HFF-Myc (cell line): ENCODE measurements at places on chromosomes 16 and 17.

DNA sequence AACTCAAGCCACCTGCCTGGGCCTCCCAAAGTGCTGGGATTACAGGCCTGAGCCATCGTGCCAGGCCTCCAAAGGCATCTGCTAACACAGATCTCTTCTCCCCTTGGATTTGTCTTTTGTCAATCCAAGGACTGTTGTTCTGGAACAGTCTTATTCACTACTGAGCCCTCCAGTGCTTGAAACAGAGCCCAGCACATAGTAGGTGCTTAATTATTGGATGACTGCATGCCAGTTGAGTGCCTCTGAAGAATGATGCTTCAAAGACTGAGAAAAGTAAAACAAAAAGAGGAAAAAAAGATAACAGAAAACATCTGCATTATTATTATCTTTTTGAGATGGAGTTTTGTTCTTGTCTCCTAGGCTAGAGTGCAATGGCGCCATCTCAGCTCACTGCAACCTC is 1.7 kb upstream of the CRISPLD2 start:
- DNase-seq, result no peak

DNA sequence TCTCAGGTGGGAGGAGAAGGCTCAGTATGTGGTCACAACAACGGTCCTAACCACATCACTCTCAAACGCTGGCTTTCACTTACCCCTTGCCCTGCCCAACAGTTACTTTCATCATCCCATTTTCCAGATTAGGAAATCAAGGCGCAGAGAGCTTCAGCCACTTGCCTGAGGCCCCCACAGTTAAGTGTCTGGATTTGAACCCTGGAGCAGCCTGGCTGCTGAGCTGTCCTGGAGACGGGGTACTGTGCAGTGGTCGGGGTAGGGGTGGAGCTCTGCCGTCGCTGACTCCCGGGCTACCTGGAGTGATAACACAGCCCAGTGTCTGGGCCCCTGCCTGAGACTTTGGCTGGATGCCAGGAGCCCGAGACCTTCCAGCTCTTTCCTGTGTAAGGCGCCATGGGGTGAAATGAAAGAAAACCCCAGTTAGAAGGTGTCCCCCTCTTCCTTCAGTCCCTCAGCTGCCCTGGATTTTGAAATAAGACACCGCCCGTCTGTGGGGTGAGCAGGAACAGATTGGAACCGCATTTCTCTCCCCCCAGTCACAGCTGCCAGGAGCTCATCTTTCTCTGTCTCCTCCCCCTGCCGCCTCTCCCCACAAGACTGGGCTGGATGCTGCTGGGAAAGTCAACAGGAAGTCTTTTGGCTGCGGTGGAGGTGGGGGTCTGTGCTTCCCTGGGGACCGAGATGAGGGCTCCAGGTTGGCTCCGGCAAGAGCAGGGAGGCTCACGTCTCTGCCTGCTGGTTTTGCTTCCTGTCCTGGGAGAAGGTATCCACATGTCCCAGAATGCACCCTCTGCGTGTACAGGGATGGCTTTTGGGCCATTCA is 280.2 kb downstream of the SEC14L1 start:
- no peak for DNase-seq

DNA sequence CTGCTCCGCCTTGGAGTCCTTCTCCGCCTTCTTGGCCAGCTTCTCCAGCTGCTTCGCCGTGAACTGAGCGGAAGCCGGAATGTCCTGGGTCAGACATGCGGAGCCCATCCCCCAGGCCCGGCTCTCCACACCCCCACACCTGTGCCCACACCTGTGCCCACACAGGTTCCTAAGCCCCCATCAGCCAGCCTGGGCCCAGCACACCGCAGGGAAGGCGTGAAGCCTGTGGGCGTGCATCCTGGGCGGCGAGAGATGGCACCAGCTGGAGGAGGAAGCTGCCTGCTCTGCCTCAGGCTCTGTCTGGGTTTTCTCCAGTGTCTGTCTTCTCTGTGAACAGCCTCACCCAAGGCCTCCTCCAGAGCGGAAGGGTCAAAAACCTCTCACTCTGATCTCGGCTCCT is 5.9 kb downstream of the CHMP1A start:
- no peak for DNase-seq

GRCh38 chr16:27720731-27721530 is 171.0 kb downstream of the KATNIP start:
- no peak for DNase-seq

DNA sequence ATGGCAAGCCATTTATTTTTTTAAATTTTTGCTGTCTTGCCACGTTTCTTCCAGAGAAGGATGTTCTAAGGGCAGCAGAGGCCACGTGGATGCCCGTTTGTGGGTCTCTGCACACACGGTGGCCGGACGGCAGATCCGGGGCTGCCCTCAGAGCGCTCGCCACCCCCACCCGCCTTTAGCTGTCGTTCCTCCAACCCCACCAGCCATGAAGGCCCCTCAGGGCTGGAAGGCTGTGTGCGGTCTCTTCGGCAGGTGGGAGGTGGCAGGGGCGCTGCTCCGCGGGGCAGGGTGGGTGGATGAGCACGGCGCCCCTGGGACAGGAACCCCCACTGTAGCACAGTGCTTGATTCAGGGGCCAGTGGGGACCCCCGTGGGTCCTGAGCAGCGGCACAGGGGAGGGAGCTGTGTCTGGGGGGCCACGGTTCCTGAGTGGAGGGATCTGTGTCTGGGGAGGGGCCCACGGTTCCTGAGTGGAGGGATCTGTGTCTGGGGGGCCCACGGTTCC is 49.7 kb downstream of the ZFPM1 start:
- no peak for DNase-seq

- no peak for DNase-seq
Observed at GRCh38 chr16:28192806-28193529, 18.8 kb downstream of the XPO6 start.

DNA sequence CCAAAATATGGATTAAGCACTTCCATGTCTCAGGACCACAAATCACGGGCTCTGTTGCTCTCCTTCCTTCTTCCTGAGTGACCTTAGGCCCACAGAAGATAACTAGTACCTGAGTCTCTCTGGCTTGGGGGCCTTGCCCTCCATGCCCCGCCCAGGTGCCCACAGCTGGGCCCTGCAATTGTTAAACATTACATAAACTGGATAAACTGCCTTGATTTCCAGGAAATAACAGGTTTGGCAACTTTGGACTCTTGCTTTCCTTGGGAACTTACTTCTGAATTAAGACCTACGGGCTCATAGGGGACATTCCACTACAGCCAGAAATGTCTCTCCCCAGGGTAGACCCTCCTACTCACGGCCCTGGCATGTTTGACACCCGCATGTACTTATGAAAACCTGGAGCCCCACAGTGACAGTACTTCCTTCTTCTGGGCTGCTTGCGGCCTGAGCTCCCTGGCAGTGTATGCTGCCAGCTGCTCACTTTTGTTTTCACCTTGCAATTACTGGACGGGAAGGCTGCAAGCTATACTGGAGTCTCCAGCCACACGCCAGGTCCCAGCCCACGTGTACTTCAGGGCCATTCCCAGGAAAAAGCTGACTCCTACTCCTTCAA is 2.3 kb upstream of the UBALD2 start:
- no peak for DNase-seq

DNA sequence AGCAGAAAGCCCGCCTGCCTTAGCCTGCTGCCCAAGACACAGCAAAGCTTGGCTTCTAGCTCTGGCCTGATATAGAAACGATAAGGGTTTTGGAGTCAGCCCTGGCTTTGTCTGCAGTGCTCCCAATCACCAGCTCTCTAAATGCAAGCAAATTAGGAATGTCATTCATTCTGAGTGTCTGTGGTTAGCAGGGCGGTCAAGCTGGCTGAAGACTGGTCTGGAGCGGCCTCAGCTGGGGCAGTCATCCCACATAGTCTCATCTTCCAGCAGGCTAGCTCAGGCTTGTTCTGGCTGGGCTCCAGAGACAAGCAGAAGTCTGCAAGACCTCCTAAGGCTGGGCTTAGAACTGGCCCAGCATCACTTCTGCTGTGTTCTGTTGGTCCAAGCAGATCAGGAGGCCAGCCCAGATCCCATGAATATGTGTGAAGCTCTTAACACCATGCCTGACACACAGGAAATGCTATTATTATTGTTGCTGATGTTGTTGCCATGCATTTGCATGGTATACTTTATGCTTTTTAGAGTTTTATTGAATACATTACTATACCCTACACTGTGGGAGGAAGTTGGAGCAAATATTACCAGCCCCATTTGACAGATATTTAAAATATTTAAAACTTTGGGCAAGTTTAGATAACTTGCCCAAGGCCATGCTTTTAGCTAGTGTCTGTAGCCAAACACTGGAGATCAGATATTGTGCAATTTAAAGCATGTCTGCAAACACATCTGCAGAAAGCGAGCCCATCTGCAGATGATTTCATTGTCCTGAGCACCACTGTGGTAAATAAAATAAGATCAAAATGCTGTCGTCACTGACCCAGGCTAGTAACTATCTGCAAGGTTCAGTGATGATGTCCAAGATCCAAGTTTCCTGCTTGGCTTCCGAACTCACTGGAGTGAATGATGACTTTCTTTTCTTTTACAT is 24.8 kb downstream of the TMC7 start:
- peak; percentile 82 for DNase-seq

DNA sequence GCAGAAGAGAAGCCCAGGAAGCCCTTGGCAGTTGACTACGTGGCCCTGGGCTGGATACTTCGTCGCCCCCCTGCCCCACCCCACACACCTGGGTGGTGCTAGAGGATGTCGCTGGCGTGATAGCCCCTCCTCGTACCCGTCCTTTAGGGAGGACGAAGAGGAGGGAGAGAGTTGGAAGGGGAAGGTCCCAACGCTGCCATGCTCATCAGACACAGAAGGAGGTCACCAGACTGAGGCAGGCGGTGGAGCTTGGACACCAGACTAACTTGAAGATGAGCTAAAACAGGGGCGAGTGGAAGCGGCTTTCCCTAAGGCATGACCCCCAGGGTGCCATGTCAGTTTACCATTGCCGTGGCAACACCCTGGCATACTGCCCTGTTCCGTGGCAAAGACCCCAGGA is 11.0 kb downstream of the AIPL1 start:
- no peak for DNase-seq

- DNase-seq, result no peak
Observed at GRCh38 chr17:58088624-58089023, 5.4 kb downstream of the DYNLL2 start.

GRCh38 chr17:51427856-51428255 is 167.5 kb downstream of the UTP18 start:
- no peak for DNase-seq

GRCh38 chr16:65634291-65634690 is 512.4 kb upstream of the CDH11 start:
- DNase-seq, result no peak
